NCI-H1436 treated with DMSO at 0.1 percent for 48 hours (cell line): ENCODE measurements at places on chromosomes 13 and 19.

GRCh38 chr19:48780631-48781391 is 25.5 kb downstream of the FGF21 start:
- no peak for DNase-seq

- DNase-seq: no peak
Observed at GRCh38 chr19:15575406-15575805, 39.6 kb upstream of the CYP4F8 start.

- DNase-seq: peak; percentile 66
Observed at GRCh38 chr13:25686831-25687470, 315.2 kb downstream of the ATP8A2 start.

- DNase-seq: no peak
Observed at GRCh38 chr19:55519451-55520311, 17.3 kb downstream of the SBK2 start.

GRCh38 chr13:28140433-28141125 is 2.2 kb downstream of the PAN3 start:
- DNase-seq: no peak

DNA sequence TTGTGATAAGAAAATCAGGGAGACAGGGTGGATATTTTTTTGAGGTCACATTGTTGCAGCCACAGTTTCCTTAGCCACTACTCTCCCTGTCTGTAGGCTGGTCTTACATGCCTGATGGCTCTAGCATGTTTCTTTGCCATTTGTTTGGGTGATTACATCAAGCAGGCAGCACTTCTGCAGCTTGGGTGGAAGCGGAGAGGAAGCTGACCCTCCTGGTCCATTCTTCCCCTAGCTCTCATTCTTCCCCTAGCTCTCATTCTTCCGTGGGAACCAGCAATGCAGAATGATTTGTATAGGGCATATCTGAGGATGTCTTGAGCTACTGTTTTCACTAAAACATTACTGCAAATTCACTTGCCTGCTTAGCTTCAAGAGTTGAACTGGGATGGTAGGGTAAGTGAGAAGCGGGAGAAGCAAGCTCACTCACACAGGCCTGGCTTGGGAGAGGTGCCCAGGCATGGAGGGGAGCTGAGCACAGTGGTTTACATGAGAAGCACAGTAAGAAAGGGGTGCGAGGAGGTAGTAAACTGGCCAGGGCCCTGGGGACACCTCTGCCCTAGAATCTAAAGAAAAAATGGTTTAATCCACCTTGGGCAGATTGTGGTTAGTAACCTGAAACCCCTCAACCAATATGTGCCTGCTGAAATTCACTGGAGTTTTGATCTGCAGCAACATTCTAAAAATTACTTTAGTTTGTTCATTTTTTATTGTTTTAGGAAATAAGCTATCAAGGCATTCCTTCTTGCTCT is 538.9 kb downstream of the RFC3 start:
- no peak for DNase-seq

DNA sequence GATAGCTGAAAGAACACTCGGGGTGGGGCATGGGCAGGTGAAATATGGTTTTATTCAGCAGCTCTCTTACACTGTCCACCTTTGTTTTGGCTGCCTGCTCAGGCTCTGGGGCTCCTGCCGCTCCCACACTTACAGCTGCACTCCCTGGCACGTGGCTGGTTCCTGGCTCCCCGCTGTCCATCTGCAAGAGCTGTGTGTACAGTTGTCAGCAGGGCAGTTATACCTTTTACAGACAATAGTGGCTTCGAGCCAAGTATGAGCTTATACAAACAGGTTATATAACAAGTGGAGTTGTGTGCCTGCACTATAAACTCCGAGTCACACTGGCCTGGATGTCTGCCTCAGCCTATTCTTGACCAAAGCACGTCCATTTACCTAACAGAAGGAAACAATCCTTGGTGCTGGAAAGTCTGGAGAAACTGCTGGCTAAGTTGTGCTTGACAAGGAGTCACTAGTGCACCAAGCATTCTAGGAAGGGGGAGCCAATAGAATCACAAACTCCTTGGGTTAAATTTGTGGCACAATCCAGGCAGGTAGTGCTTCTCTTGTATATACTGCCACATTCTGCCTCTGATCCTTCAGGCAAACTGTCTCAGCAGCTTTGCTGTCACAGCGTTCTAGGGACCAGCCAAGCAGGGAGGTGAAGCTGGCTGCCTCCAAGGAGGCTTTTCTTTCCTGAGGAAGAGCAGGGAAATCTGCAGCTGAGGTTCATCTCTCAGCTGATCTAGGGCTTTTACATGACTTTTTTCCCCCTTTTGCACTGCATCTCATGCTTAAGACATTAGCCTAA is 68.2 kb downstream of the NHLRC3 start:
- no peak for DNase-seq

- no peak for DNase-seq
Observed at GRCh38 chr19:1067341-1067957, 482 bp downstream of the ARHGAP45 start.

GRCh38 chr13:40961214-40961613 is 57.9 kb downstream of the ELF1 start:
- no peak for DNase-seq

- DNase-seq: no peak
Observed at GRCh38 chr13:100124265-100124664, 35.4 kb downstream of the PCCA start.

DNA sequence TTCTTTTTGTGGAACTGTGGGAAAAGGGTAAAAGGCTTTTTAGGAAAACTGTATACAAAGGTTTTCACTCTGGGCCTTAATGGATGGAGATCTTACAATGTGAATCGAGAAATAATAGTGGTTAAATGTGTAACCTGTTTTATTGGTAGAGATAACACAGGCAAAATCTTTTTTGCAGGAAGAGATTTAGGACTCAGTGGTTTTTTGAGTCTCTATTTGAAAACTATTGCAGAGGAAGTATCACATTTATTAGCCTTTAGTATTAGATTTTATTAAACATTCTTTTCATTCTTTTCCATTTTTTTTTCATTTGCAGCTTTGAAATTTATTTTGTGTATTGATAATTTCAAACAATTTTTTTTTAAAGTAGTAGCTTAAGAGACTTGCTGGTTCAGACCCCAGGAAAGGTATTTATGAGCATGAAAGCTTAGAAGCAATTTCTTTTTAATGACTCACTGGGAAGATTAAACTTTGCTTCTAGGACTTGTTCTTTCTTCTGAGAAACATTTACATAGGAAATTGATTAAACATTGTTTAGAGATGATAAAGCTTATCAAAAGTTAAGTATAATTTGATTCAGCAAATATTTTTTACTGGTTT is 10.5 kb downstream of the KLF5 start:
- no peak for DNase-seq

GRCh38 chr13:40379196-40379595 is 287.2 kb downstream of the FOXO1 start:
- DNase-seq: no peak
